H1 (cell line): ENCODE measurements at places on chromosomes 4 and X.

GRCh38 chrX:153640736-153641575 lies 6.0 kb upstream of the DUSP9 start:
- no peak for DNase-seq
- no peak overlapping the region for H3K27ac ChIP-seq
- H3K36me3 ChIP-seq = no peaks in the 10 kb centered on the region
- peaks cover 52% of the 10 kb centered on the region for H3K27me3 ChIP-seq
- H3K4me1 ChIP-seq = peaks cover 1% of the 10 kb centered on the region
- no peak overlapping the region for H3K4me3 ChIP-seq

- no peak overlapping the region for H3K27ac ChIP-seq
- no peaks in the 10 kb centered on the region for H3K27me3 ChIP-seq
- no peak for DNase-seq
- H3K4me1 ChIP-seq = no peaks in the 10 kb centered on the region
- no peak overlapping the region for H3K4me3 ChIP-seq
Observed at GRCh38 chr4:101067383-101067782, 279.9 kb downstream of the PPP3CA start.

- DNase-seq = no peak
- H3K27me3 ChIP-seq = no peaks in the 10 kb centered on the region
- peaks cover 6% of the 10 kb centered on the region for H3K4me1 ChIP-seq
- H3K27ac ChIP-seq = no peak overlapping the region
- H3K36me3 ChIP-seq = no peaks in the 10 kb centered on the region
Observed at GRCh38 chr4:173919861-173920260, 363.6 kb downstream of the FBXO8 start.

- no peak for DNase-seq
- H3K27me3 ChIP-seq = no peaks in the 10 kb centered on the region
- H3K27ac ChIP-seq = no peak overlapping the region
- no peaks in the 10 kb centered on the region for H3K36me3 ChIP-seq
Observed at GRCh38 chr4:39021631-39022030, 10.6 kb downstream of the TMEM156 start.

DNA sequence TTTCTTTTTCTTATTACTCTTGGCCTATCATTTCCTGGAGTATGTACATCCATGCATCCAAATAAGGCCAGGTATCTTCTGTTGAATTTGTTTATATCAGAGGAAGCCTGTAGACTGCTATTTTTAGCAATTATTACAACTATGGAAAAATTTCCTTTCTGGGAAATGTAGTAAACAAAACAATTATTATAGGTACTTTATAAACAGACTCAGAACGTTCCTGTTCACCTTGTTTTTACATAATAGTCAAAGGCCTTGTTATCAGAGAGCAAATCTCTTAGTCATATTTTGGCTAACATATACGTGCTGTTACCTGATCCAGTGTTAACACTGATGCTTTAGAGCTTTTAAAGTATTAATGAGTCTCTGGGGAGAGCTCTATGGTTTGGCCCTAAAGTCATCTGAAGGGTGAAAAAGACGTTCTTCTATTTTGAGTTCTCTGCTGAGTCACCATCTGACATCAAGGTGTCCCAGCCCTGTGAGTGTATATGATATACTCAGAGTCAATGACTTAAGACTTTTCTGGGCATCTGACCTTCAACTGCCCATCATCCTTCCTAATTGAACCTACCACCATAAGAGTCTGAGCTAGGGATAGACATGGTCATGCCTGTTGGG lies 7.3 kb downstream of the SPARCL1 start:
- H3K27me3 ChIP-seq = no peaks in the 10 kb centered on the region; the same call in 1 of the 2 replicates
- no peak overlapping the region for H3K27ac ChIP-seq
- peaks cover 2% of the 10 kb centered on the region; the same call in 1 of the 2 replicates for H3K4me1 ChIP-seq
- H3K36me3 ChIP-seq = no peaks in the 10 kb centered on the region
- DNase-seq = no peak

- no peak overlapping the region for H3K4me3 ChIP-seq
- H3K27me3 ChIP-seq = no peaks in the 10 kb centered on the region
- no peaks in the 10 kb centered on the region for H3K36me3 ChIP-seq
- DNase-seq = no peak
Observed at GRCh38 chr4:83490876-83491450, 6.1 kb upstream of the ABRAXAS1 start.

DNA sequence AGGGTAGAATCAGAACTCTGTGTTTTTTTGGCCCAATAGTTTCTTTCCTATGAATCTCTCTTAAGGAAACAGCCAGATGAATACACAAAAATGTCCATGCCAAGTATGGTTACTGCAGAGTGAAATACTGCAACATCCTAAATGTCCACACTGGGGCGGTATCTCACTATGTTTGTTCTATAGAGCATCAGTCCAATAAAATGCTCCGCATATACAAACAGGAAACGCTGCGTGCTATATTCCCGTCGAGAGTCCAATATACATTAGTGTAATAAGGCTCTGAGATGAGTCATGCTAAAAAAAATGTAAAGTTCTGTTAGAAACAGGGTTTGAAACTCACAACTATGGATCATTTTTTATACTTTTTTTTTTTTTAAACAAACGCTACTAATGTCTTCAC lies 72.9 kb upstream of the ENOX2 start:
- no peaks in the 10 kb centered on the region for H3K36me3 ChIP-seq
- DNase-seq = no peak
- H3K4me1 ChIP-seq = no peaks in the 10 kb centered on the region
- H3K27me3 ChIP-seq = no peaks in the 10 kb centered on the region

GRCh38 chr4:8009710-8010511 lies 70.2 kb upstream of the AFAP1 start:
- H3K27ac ChIP-seq = no peak overlapping the region
- H3K4me1 ChIP-seq = no peaks in the 10 kb centered on the region; the same call in 1 of the 2 replicates
- H3K27me3 ChIP-seq = no peaks in the 10 kb centered on the region
- no peak for DNase-seq

DNA sequence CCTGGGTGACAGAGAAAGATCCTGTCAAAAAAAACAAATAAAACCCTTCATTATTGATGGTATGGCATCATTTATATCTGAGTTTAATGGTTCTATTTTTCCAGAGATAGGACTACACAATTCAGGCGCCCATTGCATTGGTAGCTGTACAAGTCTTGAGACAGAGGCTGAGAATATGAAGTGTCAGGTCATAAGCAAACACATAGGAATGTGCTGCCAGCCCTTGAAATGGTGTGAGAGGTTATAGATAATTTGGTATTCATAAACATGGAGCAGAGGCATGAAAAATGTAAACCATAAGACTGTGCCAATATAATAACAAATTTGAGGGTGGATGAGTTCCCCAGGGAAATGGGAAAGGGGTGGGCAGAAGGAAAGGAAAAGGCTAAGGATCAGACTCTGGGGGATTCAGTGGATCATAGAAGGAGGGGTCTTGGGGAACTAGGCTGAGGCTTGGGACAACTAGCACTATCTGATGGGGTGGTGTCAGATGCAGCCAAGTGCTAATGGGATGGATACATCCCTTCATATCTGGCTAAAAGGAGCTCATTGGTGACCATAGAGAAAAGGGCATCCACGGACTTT lies 50.8 kb downstream of the MAOA start:
- H3K4me1 ChIP-seq = no peaks in the 10 kb centered on the region
- no peak overlapping the region for H3K4me3 ChIP-seq
- no peaks in the 10 kb centered on the region for H3K36me3 ChIP-seq
- no peaks in the 10 kb centered on the region for H3K27me3 ChIP-seq

GRCh38 chr4:137638934-137639333 lies 106.6 kb upstream of the PCDH18 start:
- no peak for DNase-seq
- H3K4me3 ChIP-seq = no peak overlapping the region
- no peak overlapping the region for H3K27ac ChIP-seq
- H3K27me3 ChIP-seq = no peaks in the 10 kb centered on the region
- H3K4me1 ChIP-seq = no peaks in the 10 kb centered on the region

DNA sequence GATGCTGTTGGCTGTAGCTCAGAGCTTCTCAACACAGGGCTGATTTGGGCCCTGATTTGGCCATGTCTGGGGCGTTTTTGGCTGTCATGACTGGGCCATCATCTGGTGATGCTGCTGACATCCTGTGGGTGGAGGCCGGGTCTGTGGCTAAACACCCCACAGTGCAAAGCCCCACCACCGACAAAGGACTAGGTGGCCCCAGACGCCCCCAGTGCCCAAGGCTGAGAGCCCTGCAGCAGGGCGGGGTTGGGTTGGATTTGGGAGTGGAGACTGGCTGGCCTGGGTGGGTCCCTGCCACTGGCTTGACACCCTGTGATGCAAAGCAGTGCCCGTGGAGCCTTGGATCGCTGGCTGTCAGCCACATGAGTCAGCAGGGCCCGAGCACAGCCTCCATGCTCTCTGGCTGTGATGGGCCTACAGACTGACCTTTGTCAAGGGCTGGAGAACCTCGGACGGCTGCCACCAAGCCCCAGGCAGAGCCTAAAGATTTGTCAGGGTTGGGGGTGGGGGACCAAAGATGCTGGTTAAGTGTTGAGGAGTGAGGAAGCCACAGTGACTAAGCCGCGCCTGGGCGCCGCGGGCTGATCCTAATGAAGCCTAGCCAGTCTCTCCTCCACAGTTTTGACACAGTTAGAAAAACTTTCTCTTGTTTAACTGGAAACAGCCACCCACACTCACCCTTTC lies 28.3 kb downstream of the CYTL1 start:
- no peak overlapping the region for H3K27ac ChIP-seq
- H3K4me1 ChIP-seq = peaks cover 3% of the 10 kb centered on the region
- no peaks in the 10 kb centered on the region for H3K27me3 ChIP-seq
- no peak for DNase-seq
- H3K4me3 ChIP-seq = no peak overlapping the region

DNA sequence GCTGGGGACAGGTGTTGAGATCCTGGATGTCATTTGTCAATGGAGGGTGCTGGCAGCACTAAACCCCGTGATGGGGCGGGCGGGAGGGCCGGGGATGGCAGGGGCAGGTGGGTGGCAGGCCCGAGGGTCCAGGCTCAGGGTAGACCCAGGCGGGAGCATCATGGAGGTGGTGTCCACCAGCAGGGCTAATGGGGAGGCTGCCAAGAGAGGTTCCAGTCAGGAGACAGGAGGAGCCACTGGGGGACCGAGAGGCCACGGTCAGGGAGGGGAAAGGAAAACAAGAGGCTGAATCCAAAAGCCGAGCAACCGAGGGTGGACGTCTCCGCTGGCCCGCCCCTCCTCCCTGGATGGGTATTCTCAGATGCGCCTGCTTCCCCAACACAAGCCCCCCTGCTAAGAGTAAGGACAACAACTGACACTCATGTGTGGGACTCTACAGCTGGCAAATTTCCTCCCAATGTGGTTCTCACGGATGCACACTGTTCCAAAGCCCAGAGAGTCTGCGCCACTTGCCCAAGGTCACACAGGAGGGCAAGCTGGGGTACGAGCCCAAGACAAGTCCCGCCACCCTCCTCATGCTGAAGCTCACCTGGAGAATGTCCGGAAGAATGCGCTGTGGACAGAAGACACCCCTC lies 132.0 kb downstream of the CPZ start:
- no peak overlapping the region for H3K4me3 ChIP-seq
- no peaks in the 10 kb centered on the region for H3K27me3 ChIP-seq
- H3K27ac ChIP-seq = no peak overlapping the region

GRCh38 chrX:928606-929005 lies 283.8 kb downstream of the CRLF2 start:
- H3K36me3 ChIP-seq = no peaks in the 10 kb centered on the region
- no peak overlapping the region for H3K27ac ChIP-seq
- DNase-seq = no peak
- H3K27me3 ChIP-seq = no peaks in the 10 kb centered on the region
- H3K4me3 ChIP-seq = no peak overlapping the region

DNA sequence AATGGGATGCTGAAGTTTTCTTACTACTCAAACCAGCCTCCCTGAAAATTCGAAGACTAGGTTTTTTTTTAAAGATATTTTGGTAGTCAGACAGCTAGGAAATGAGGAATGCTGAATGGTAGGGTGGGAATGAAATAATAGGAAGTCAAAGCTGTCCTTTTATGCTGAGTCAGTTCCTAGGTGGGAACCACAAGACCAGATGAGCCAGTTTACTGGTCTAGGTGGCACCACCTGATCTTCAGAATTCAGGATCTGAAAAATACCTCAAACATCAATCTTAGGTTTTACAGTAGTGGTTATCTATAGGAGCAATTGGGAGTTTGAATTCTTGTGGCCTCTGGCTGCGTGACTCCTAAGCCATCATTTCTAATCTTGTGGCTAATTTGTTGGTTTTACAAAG lies 183.1 kb upstream of the GALNT7 start:
- no peak for DNase-seq
- H3K27ac ChIP-seq = no peak overlapping the region
- H3K4me3 ChIP-seq = no peak overlapping the region
- no peaks in the 10 kb centered on the region for H3K27me3 ChIP-seq
- H3K4me1 ChIP-seq = no peaks in the 10 kb centered on the region; the same call in 1 of the 2 replicates

GRCh38 chr4:32485956-32486355 lies 1765.8 kb downstream of the PCDH7 start:
- no peak for DNase-seq
- H3K27ac ChIP-seq = no peak overlapping the region
- H3K36me3 ChIP-seq = no peaks in the 10 kb centered on the region
- H3K27me3 ChIP-seq = no peaks in the 10 kb centered on the region
- no peak overlapping the region for H3K4me3 ChIP-seq

GRCh38 chr4:122819708-122820449 lies 6.8 kb upstream of the FGF2 start:
- H3K4me3 ChIP-seq = no peak overlapping the region
- no peaks in the 10 kb centered on the region for H3K36me3 ChIP-seq
- H3K27me3 ChIP-seq = no peaks in the 10 kb centered on the region
- no peaks in the 10 kb centered on the region for H3K4me1 ChIP-seq

DNA sequence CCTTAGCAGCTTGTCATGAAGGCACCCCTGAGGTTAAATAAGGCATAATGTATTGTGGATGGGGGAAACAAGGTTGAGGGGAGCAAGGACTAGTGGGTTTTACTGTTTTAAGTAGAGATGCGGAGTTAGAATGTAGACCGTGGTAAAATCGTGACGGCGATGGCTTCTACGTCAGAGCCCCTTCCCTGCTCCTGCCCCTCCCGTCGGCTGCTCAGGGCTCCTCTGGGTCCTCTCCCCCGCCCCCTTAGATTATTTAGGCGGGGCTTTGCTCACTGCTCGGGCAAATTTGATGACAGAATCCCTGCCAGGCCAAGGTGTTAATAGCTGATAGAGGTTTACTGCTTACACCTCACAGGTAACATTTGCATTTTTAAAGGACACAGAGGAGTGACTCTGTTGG lies 2.3 kb downstream of the FRMPD3 start:
- no peaks in the 10 kb centered on the region for H3K36me3 ChIP-seq
- H3K27me3 ChIP-seq = peaks cover 21% of the 10 kb centered on the region
- no peak overlapping the region for H3K27ac ChIP-seq
- H3K4me1 ChIP-seq = peaks cover 20% of the 10 kb centered on the region
- DNase-seq = no peak
- peak overlapping the region; percentile 75 for H3K4me3 ChIP-seq

DNA sequence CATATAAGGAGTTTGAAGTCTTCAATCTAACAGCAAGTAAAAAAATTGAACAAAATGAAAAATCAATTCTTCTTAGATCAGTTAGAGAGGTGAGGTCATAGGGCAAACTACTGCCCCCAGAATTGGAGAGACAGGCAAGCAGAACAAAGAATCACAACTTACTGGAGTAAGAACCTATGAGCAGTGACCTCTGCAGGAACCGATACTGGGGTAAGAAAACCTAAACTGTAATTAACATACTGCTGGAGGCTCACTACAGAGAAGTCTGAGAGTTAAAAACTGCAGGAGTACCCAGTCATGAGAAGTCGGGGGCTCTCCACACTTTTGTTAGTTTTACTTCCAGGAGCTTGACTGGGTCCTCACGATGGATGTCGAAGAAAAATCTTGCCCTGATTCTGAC lies 16.0 kb downstream of the CLDN22 start:
- H3K36me3 ChIP-seq = peaks cover 15% of the 10 kb centered on the region
- H3K27ac ChIP-seq = no peak overlapping the region
- no peak for DNase-seq
- no peak overlapping the region for H3K4me3 ChIP-seq
